ENCODE measurements at places on chromosomes 7 and 10.

DNA sequence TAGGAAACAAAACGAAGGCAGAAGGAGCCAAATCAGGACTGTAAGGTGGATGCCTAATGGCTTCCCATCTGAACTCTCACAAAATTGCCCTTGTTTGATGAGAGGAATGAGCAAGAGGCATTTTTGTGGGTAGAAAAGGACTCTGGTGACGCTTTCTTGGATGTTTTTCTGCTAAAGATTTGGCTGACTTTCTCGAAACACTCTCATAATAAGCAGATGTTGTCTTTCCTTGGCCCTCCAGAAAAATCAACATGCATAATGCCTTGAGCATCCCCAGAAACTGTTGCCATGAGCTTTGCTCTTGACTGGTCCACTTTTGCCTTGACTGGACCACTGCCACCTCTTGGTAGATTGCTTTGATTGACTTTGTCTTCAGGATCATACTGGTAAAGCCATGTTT is 13.5 kb downstream of the PTPN12 start:
- no peak for DNase-seq

DNA sequence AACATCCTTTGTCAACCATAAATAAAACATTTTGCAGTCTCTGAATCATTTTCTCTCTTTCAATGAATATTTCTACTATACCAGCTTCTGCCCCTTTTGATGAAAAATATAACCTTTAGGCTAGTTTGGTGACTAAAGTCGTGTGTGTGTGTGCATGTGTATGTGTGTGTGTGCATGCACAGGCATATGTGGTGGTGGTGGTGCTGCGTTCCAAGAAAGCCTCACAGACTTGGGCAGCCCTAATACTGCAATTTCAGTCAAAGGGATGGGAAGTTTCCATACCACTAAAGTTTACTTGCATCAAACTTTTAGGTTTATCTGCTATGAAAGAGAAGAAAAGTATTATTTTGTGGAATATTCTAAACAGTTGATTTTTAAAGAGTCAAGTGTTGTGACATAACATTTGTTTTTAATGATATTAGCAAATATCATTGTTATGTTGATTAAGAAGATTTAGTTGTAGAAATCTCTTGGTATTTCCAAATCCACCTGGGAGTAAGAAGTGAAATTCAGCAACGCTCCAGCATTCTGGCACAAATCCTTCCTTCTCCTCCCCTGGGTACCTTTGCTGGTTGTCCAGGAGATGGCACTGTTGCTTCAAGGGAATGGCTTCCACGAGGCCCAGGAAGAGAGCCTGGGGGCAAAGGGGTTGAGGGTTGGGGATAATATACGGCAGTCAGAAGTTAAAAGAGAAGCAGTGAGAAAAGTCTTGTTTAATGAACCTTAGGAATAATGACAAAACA is 41.5 kb downstream of the ASB4 start:
- no peak for DNase-seq

DNA sequence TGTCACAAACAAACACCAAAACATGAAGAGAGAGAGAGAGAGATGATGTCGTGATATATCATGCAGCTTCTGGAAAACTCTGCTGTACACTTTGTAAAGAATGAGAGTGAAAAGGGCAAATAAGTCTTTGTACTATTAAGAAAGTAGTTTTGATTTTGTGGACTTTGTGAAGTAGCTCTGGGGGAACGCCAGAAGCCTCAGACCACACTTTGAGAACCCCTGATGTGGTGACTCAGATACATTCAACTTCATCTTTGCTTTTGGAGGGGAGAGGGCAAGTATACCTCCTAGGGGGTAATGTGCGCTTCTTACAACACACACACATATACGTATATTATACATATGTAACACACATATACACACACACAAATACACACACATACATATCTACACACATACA is 84.3 kb downstream of the GALNT17 start:
- DNase-seq: no peak

- no peak for DNase-seq
Observed at GRCh38 chr7:66930341-66930740, 9.3 kb downstream of the TMEM248 start.

- DNase-seq: no peak
Observed at GRCh38 chr10:47367646-47368045, 16.4 kb downstream of the ZNF488 start.

DNA sequence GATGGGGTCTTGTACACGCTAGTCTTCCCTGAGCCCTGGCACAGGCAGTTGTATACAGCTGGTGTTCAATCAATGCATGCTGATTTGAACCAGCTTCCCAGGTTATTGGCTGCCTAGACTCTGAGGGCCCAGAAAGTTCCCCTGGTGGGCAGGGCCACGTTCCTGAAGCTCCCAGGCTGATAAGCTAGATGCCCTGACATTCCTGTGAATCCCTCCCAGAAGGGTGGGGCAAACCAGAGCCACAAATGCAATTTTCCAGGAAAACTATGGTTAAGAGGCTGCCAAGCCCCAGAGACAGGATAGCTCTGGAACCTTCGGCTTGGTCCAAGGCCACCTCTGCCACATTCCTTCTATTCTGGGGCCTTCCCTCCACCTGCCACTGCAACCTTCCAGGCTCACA is 78.2 kb downstream of the FAM53B start:
- DNase-seq: no peak

GRCh38 chr7:77727936-77728701 is 31.9 kb downstream of the RSBN1L start:
- no peak for DNase-seq

GRCh38 chr7:713139-713457 is 13.4 kb upstream of the DNAAF5 start:
- no peak for DNase-seq

GRCh38 chr7:82964150-82964882 is 198.4 kb downstream of the PCLO start:
- DNase-seq: no peak

GRCh38 chr7:129143724-129144094 is 798 bp upstream of the TSPAN33 start:
- DNase-seq: no peak

DNA sequence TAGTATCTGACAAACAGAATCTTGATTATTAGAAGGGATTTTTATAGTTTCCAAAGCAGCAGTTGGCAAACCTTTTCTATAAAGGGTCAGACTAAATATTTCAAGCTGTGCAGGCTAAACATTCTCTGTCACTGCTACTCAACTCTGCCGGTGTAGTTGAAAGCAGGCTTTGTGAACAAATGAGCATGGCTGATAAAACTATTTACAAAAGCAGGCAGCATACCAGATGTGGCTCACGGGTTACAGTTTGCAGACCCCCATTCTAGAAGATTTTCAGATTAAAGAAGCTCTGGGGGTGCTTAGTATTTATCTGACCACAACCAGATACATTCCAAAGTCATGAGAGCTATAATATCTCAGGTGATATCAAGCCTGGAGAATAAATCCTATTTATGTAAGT is 1017.5 kb downstream of the SORCS1 start:
- no peak for DNase-seq

DNA sequence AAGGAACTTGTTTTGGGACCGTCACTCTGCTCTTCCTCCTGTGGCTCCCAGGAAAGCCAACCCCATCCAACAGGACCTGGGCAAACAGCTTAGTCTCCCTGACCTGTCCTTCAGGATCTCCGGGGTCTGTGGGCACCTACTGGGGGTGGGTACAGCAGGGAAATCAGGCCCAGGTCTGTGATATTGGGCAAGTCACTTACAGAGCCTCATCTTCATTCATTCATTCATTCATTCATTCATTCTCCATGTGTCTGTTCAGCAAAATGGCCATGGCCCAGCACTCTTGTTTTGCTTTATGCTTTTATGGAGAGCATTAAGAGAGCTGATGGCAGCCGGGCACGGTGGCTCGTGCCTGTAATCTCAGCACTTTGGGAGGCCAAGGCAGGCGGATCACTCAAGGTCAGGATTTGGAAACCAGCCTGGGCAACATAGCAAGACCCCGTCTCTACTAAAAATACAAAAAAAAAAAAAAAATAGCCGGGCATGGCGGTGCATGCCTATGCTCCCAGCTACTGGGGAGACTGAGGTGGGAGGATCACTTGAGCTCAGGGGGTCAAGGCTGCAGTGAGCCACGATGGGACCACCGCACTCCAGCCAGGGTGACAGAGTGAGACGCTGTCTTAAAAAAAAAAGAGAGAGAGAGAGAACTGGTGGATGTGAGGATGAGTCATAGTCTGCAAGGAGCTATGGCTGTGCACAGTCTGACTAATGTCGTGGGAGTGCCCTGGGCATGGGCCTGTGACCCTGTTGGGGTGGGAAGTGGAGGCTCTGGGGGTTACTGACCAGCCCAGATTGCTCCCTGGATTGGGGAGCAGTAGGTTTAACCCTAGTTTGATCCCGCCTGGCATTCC is 54.3 kb downstream of the CLIP2 start:
- no peak for DNase-seq

- no peak for DNase-seq
Observed at GRCh38 chr7:131605280-131605878, 49.0 kb upstream of the PODXL start.

DNA sequence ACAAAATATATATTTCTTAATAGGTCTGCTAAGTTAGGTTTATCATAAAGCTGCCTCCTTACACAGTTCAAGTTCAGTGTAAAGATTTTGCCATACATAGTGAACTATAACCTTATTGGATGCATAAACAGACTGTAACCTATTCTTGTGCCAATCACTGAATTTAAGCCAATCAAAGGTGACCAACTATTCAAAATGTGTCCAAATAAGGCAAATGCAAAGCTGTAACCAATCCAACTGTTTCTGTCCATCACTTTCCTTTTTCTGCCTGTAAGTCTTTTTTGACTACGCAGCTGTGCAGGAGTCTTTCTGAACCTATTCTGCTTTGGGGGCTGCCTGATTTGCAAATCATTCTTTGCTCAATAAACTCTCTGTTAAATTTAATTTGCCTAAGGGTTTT is 11.6 kb upstream of the DNMBP start:
- no peak for DNase-seq

DNA sequence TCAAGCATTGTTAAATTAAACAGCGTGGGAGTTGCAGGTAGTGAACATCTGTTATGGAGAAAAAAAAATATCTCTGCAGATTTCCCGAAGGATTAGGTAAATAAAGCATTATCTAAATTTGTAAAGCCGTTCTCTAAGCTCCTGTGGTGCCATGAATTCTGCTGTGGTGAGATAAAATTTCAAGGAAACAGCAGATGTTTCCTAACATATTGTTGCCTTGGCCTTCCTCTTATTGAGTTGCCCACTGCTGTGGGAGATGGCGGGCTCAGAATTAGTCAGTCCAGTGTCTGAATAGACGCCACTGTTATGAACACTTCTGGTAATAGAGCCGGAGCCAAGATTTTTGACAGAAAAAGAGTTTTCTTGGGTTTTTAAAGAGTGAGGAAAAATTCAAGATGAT is 82.6 kb upstream of the ELMO1 start:
- no peak for DNase-seq

GRCh38 chr7:620056-620455 is 100.4 kb upstream of the PDGFA start:
- no peak for DNase-seq

GRCh38 chr7:35450456-35451214 is 196.7 kb upstream of the TBX20 start:
- no peak for DNase-seq

- no peak for DNase-seq
Observed at GRCh38 chr10:59965899-59966650, 59.7 kb upstream of the CCDC6 start.

- no peak for DNase-seq
Observed at GRCh38 chr7:129376778-129377700, 57.2 kb upstream of the STRIP2 start.

DNA sequence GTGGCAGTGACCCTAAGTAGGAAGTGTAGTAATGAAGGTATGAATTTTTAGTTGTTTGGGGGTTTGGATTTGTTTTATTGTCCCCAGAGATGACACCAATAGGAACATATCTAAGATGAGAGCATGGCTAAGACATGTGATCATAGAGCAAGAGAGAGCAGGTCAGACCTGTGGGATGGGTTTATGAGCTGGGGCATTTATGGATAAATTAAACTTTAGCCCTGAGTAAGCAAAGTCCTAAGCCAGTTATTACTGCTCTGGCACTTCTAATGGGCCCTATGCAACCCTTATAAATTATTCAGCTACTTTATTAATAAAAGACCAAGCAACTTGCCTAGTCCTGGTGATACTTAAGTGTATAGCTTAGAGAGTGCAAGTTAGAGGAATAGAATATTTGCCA is 85.1 kb downstream of the LRRC4 start:
- no peak for DNase-seq

DNA sequence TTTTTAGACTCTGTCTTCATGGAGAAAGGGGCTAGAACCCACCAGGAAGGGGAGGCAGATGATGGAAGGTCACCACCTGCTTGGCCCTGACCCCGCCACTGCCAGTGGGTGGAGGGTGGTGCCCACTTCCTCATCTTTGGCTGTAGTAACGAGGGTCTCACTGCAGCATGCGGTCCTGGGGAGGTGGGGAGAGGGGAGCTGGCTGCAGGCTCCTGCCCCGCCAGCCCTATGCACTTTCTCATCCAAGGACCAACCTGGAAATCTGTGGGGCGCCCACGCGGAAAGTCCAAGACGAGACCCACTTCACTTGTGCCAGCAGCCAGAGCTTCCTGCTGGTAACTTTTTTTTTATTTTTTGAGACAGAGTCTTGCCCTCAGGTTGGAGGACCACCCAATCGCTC is 101.0 kb downstream of the CUX1 start:
- no peak for DNase-seq

DNA sequence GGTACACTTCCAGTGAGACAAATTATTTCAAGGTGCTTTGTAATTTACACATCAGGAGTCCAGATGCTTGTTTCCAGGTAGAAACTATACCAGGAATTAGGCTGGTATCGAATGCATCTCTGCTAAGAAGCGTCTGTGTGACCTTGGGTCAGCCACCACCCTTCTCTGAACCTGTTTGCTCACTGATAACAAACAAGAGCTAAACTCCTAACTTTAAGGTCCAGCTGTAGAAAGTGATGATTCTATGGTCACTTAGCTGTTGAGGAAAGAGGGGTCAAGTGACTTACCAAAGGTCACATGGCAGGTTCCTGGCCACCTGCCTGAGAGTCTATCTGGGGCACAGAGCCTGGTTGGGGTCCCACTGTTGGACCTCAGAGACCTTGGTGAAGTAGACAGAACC is 95.4 kb downstream of the HIF1AN start:
- DNase-seq: no peak

DNA sequence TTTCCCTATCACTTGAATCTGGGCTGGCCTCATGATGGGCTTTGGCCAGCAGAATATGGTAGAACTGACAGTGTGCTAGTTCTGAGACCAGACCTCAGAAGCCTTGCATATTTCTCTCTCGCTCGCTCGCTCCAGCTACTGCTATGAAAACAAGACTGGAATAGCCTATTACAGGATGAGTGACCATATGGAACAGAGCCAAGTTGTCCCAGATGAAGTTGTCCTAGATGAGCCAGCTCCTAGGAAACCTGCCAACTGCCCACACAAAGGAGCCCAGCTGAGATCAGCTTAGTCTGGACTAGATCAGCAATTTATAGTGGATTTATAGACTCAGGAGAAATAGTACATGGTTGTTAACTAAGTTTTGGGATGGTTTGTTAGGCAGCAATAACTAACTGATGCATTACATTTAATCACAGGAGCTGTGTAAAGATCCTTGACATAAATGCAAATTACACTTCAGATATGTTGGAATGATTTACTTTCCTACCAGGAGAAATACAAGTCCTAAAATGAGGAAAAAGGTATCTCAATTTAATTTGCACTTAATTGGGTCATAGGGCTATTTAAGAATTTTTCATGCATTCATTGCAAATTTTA is 6.8 kb upstream of the HECW1 start:
- DNase-seq: no peak

GRCh38 chr7:108805808-108806397 is 236.2 kb downstream of the DNAJB9 start:
- DNase-seq: no peak
